ENCODE measurements at places on chromosomes 16 and 17.

DNA sequence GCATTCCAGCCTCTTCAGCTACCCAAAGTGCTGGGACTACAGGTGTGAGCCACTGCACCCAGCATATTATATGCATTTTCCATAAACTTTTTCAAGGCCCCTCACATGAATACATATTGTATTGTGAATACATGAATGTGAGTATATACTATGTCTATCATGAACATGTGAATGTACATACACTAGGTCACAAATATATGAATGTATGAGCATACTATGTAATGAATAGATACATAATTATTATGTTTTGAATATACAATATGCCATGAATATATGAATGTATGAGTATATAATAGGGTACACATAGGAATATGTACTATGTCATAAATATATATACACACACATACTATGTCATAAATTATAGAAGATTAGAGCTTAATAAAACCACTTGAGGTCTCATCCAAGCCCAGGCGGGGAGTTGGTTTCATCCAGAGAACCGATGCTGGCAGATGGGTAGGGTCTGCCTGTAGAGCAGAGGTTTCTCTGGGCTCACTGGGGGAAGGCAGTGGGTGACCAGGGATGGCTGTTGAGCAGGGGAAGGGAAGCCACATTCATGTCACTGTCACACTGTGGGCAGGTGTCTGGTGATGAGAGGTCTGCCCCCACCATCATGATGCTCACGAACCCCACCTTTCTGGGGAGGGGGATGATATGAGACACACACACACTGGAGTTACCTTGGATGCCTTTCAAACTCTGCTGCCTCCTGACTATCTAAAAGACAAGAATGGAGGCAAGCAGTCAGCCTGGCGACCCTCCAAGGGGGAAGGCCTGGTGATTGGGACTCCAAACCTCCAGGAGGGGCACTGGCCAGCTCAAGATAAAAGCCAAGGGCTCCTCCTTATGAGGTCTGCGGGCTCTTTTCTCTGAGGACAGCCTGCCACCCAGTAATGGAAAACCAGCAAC, 7.3 kb downstream of the C16orf95 start:
- DNase-seq, result no peak

DNA sequence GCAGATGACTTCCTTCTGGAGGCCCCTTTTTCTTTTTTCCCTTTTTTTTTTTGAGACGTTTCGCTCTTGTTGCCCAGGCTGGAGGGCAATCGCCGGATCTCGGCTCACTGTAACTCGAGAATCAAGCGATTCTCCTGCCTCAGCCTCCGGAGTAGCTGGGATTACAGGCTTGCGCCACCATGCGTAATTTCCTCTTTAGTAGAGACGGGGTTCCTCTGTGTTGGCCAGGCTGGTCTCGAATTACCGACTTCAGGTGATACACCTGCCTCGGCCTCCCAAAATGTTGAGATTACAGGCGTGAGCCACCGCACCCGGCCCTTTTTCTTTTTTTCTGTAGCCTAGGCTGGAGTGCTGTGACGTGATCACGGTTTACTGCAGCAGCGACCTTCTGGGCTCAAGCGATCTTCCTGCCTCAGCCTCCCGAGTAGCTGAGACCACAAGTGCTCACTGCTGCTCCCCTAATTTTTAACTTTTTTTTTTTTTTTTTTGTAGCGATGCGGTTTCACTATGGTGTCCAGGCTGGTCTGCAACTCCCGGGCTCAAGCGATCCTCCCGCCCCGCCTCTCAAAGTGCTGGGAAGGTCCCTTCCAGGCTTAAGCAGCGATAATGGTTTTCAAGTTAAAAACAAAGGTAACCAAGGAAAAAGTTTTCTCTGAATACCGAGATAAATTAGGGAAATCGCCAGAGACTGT, 956 bp upstream of the IST1 start:
- peak; percentile 84 for DNase-seq

- DNase-seq, result no peak
Observed at GRCh38 chr17:80637048-80637781, 92.6 kb downstream of the RPTOR start.

DNA sequence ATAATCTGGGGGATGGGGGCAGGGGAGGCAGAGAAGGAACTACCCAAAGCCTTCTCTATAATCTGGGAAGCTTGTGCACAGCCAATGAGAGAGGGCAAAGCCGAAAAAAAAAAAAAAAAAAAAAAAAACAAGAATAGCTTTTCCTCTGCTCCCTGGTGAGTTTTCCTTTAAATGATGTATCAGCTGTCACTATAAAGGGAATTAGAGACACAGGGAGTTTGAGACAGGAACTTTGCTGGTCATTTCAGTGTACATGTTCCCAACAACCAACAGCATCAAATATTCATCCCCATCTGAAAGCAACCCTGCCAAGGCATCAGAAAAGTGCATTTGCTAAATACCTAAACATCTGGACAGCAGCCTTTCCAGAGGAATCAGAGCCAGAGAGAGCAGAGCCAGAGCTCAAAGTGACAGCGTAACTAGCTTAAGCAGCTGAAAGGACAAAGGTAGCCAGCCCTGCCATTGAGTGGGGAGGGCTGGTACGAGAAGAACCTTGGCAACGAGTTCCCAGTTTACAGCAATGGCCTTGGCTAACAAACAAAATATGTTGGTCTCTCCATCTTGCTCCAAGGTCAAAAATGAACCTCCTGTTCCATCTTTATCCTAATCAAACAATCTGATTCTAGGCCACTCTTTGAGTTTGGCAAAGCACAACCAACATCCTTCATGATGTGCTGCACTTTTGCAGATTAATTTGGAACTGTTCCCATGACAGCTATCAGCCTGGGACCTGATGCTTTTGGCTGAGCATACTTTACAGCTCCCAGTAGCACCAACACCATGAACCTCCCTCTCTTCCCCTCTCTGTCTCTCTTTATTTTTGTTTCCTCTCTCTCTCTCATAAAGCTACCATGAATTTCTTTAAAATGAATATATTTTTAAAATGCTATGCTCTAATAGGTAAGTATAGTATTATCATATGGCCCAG, 143.7 kb upstream of the GNAO1 start:
- DNase-seq, result no peak

Measured in iris pigment epithelial cell (primary cell).